NCI-H1436 treated with DMSO at 0.1 percent for 48 hours (cell line): ENCODE measurements at places on chromosomes 3 and 15.

DNA sequence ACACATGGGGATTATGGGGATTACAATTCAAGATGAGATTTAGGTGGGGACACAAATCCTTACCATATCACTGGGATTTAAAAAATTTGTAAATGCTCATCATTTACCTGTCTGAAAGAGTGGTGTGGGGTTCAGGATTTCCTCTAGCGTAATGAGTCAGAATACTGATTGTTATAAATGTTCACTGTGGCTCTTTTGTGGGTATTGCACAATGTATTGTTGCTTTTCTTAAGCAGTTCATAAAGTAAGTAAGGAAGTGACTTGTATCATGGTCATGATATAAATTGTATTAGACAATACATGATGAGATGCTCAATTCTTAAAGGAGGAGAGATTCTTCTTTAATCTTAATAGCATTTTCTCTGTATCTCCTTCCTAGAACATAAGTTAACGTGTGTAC, 262.1 kb downstream of the CNTN4 start:
- no peak for DNase-seq

- DNase-seq, result no peak
These were observed 243.4 kb upstream of the GADL1 start for GRCh38 chr3:31137718-31138465.

DNA sequence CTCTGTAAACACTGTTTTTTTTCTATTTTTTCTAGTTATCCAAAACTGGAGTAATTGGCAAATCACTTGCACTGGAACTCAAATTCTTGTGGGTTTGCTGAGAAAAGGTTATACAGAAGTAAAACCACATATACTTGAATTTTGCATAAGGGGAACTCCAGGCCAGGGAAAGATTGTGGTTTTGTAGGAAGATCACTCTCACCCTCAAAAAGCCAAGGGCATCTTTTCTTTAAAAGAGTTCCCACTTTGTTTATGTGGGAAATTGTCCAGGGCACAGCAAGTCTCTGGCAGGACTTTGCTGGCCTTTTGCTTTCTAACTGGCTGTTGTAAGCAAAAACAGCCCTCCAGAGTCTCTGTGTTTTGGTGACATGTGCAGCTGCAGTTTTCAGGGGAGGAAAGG, 340.3 kb upstream of the RBMS3 start:
- no peak for DNase-seq

DNA sequence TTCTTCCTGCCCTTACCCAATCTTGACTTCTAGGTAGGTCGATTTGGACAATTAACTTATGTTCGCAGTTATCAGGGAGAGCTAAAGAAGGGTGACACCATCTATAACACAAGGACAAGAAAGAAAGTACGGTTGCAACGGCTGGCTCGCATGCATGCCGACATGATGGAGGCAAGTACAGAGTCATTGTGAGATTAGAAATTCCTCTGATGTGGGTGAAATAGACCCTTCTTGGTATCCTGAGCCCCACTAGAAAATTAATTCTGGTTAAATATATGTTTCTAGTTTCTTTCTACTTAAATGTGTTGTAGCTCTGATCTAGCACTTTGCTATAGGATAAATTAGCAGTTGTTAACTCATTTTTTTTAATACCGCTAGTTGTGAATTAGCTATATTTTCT, 13.6 kb downstream of the LXN start:
- no peak for DNase-seq

DNA sequence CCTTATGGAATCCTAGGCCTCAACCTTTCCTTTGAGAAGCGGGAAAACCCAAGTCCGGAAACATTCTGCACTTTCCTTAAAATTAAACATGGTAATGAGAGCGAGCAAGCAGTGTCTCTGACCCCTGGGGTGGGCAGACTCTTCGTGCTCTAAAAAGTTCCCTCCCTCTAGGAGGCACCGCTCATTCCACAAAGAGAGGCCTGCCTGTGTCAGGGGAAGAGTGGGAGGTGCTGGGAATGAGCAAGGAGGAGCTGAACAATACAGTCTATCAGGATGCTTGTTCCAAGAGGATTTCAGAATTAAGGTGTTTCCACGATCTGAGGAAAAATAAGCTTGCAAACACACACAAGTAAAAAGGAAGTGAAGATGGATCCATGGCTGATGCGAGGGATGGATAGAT, 6.0 kb upstream of the RLBP1 start:
- DNase-seq, result no peak

DNA sequence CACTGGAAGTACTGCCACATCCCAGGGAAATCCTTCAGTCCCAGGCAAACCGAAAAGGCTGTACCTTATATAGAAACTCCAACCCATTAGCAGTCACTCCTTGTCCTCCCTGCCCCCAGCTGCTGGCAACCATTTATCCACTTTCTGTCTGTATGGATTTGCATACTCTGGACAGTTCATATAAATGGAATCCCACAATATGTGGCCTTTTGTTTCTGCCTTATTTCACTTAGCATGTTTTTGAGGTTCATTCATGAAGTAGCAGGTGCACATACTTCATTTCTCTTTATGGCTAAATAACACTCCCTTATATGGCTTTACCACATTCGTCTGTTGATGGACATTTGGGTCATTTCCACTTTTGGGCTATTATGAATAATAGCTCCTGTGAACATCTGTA, 51.6 kb upstream of the CMTM8 start:
- no peak for DNase-seq

DNA sequence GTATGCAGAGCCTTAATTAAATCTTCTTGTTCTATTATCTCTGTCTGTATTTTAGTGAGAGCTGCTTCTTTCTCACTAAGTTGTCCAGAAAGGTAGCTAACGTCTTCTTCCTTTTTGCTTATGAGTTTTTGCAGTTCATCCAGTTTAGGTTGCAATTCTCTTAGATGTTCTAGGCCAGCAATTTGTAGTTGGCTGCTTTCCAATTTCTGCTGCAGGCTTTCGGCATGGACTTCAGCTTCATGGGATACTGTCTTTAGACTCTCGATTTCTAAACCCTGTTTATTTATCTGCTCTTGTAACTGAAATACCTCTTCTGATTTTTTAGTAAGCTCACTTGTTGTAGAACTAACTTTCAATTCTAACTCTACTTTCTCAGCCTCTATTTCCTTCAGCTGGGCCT, 35.5 kb upstream of the HCLS1 start:
- no peak for DNase-seq

- DNase-seq, result no peak
These were observed 15.0 kb downstream of the SNAP23 start for GRCh38 chr15:42510258-42511006.

GRCh38 chr3:126245811-126246727, 65.7 kb upstream of the ALDH1L1 start:
- no peak for DNase-seq

DNA sequence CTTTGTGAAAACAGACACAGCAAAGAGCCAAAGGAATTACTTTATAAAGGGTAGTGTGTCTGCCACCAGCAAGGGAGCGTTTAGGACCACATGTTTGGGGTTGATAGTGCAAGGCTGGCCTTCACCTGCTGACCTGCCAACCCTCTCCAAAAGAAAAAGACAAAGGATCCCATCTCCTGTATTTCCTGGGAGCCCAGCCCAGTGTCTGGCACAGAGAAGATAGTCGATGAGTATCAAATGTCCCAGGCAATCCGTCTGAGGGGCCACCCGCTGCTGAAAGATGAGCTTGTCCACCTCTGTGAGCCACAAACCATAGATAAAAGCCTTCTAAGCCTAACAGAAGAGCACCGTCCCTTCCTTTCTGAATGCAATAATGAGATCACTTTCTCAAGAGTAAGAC, 154.8 kb upstream of the CTNNB1 start:
- DNase-seq, result no peak

- DNase-seq, result no peak
These were observed 69.0 kb downstream of the SLC12A8 start for GRCh38 chr3:125143538-125143937.

DNA sequence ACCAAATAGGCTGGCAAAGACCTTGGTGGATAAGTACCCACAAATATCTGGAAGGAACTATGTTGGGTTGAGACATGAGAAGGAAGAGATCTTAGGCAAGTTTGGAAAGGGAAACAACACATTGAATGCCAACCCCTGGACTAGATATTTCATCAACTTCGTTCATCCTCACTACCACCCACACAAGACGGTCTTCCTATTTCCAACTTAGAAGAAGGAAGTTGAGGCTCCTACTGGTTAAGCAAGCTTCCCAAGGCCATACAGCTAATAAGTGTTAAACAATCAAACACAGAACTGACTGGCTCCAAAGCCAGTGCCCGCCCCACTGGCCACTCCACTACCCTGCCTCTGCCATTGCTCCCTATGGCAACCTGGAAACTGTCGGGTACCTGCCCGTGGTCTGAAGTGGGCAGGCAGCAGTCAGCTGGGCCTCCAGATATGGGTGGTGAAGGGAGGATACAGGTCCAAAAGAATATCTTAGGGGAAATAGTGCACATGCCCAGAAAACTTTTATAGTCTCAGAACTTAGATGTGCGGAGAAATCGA, 94.9 kb downstream of the LIPC start:
- DNase-seq, result no peak

DNA sequence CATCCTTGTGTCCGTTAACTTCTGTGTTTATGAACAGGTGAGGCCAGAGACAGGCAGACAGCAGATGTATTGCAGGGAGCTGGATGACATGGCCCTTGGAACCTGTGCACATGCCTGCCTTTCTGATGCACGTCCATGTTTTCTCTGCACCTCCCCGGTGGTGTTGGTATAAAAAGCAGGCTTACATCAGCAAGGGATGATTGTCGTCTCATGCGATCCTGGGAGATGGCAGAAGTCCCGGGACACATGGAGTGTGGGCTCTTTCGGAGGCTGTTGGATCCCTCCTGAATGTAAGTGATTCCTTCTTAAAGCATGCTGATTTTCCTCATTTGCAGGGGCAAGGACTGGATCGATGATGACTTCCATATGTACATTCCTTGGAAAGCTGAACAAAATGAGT, 134.8 kb downstream of the SNRPN start:
- DNase-seq, result no peak

DNA sequence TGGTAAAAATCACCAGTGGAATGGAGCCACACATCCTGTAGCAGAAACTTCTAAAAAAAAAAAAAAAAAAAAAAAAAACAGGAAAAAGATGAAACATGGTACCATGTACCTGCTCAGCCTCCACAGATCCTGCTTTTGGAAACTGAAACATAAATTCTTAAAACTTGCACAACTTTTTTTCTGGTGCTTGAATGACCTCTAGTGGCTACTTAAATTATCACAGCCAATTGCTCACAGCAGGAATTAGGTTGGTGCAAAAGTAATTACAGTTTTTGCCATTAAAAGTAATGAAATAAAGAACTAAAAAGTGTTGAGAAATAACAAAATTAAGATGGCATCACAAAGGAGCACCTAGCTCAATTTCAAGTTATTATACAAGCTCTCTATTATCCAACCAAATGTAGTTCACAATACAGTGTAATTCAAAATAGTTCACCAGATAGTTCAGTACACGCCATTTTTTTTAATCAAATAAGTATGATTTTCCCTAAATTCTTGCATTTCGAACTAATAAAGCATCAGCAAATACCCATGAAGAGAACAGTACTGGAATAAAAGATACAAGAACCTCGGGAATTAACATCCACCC, 80.6 kb downstream of the ULK4 start:
- DNase-seq, result no peak

DNA sequence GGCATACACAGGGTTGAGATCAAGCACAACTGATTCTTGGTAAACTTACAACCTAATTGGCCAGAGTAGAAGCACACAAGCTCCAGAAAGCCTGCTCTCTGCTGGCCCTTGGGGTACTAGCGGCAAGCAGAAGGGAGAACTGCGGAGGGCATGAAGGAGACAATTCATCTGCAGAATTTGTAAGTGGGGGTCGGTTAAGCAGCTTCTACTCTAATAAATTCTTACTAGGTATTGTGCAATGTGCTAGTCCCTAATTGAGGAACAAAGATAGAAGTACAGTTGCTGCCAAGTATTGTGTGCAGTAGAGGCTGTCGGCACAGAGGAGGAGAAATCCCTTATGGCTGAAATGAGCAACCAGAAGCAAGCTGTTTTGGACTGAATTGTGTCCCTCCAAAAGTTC, 91.2 kb upstream of the VEPH1 start:
- DNase-seq, result no peak

- no peak for DNase-seq
These were observed 94.4 kb upstream of the NR2E3 start for GRCh38 chr15:71715914-71716313.

DNA sequence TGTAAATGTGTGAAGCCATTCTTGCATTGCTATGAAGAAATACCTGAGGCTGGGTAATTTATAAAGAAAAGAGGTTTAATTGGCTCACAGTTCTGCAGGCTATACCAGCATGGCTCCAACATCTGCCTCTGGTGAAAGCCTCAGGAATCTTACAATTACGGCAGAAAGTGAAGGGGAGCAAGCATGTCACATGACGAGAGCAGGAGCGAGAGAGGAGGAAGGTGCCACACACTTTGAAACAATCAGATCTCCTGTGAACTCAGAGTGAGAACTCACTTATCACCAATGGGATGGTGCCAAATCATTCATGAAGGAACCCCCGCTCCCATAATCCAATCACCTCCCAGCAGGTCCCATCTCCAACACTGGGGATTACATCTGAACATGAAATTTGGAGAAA, 213.6 kb upstream of the TSC22D2 start:
- DNase-seq, result no peak

DNA sequence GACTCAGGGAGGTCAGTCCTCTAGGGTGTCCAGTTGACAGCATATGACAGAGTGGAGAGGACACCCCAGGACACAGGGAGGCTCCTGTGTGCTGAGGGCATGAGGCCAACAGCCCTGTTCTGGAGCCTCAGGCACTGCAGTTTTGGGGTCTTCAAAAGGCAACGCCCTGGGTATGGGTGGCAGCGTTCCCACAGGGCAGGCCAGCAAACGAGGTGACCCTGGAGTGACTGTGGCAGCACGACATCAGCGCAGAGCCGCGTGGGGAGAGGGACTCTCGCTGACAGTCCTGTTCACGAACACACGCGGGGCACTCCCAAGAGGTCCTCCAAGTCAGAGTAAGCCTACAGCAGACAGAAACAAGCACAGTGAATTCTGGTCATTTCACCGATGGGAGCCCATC, 41.4 kb upstream of the VPS8 start:
- DNase-seq, result no peak

- DNase-seq, result no peak
These were observed 109.1 kb downstream of the OPA1 start for GRCh38 chr3:193701953-193702635.
